ENCODE measurements at places on chromosomes 4 and X. TPM values are rescaled to one million over a fixed set of nuclear protein-coding genes. Genes with fewer than 3 reads are reported as not detected.

- DNase-seq: no peak
Observed at GRCh38 chrX:40844471-40844870, 109.1 kb upstream of the MED14 start.

GRCh38 chr4:94525993-94526728, 74.4 kb downstream of the PDLIM5 start:
- DNase-seq: no peak

GATA1 gene
- 0.41 TPM for total RNA-seq

KCNE5 gene
- 33.6 TPM for total RNA-seq

- no peak for DNase-seq
Observed at GRCh38 chr4:74319470-74319869, 11.2 kb downstream of the EPGN start.

- DNase-seq: no peak
Observed at GRCh38 chr4:5267408-5267807, 216.1 kb downstream of the STK32B start.

- DNase-seq: no peak
Observed at GRCh38 chrX:149910178-149910695, 19.1 kb upstream of the HSFX4 start.

SSX4 gene
- not detected for total RNA-seq

DNA sequence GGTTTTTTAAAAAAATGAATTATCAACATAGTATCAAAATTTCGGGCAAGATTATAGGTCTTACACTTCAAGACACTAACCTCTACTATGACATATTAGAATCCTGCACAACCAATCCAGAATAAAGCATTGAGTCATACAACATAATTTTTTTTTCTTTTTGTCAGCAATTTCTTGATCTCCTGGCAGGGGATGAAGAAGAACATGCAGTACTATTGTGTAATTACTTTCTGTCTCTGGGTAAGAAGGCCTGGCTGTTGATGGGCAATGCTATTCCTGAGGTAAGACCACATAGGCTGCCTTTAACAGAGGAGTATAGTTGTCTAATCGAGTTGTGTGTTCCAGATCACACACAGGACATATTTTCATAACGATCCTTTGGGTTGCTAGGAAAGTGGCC, 67.5 kb downstream of the FBXL5 start:
- no peak for DNase-seq

- DNase-seq: no peak
Observed at GRCh38 chr4:38194047-38194602, 233.9 kb downstream of the PTTG2 start.

GRCh38 chr4:70488748-70489147, 16.8 kb downstream of the MUC7 start:
- DNase-seq: no peak

CPE gene
- total RNA-seq: 147 TPM

TLR3 gene
- total RNA-seq: 3.7 TPM

- DNase-seq: no peak
Observed at GRCh38 chr4:8586671-8587468, 5.7 kb upstream of the CPZ start.

FDCSP gene
- total RNA-seq: not detected

GRCh38 chrX:112642349-112642748, 37.4 kb downstream of the LHFPL1 start:
- peak; percentile 74 for DNase-seq

F11 gene
- 0.62 TPM for total RNA-seq

PNMA6F gene
- total RNA-seq: not detected

SHROOM4 gene
- total RNA-seq: 10.2 TPM

- DNase-seq: peak; percentile 57
Observed at GRCh38 chr4:5361968-5362367, 310.7 kb downstream of the STK32B start.

DNA sequence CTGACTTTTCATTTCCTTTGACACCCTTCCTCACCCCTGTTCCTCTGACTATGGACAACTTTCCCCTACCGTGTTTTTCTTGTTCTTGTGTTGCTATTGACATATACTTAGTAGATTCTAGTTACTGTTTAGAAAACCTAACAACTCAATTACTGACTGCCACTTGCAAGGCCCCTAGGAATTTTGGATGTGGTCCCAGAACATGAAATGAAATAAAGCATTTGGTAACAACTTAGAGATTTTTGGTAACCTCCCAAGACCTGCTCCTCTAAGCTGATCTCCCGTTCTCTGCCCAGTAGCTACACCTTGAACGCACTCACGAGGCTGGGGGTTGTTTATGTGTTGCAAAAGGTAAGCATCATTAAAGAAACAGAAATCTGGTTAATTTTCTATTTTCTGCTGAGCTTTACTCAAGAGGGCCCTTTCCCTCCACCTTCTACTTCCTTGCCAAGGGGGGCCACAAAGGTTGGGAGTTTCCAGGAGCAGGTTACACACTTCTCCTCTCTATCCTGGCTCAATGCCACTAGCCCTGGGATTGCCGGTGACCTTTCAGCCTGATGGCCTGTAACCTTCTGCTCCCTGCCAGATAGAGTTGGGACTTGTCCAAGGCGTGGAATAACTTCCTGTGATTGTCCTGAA, 20.5 kb downstream of the GAB3 start:
- DNase-seq: peak; percentile 76

GUCY1A1 gene
- 47.1 TPM for total RNA-seq

DNA sequence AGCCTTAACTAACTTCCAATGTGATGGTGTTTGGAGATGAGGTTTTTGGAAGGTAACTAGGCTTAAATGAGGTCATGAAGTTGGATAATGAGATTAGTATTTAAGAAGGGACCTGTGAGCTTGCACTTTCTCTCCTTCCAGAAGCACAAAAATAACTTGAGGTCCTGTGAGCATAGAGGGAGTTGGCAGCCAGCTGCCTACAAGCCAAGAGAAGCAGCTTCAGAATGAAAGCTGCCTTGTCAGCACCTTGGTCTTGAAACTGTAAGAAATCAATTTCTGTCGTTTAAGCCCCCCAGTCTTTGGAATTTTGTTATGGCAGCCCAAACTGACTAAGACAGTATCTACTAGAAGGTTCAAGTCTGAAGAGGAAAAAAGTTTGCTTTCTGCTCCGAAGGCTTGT, 280.2 kb upstream of the GALNTL6 start:
- peak; percentile 1 for DNase-seq

ODAPH gene
- total RNA-seq: not detected

RBMX2 gene
- total RNA-seq: 16.1 TPM

TMEM187 gene
- total RNA-seq: 9.4 TPM
